ENCODE measurements at places on chromosomes 12 and 14. TPM values are rescaled to one million over a fixed set of nuclear protein-coding genes. Genes with fewer than 3 reads are reported as not detected.

Gene LALBA
- not detected for total RNA-seq

Gene TMEM52B
- total RNA-seq: not detected

Gene MYH6
- not detected for total RNA-seq

Gene TDP1
- 26.8 TPM for total RNA-seq

Gene AQP6
- total RNA-seq: 0.03 TPM

Gene IL22
- total RNA-seq: not detected

Gene SLC4A8
- 0.95 TPM for total RNA-seq

Gene KIF26A
- total RNA-seq: 2.0 TPM

Gene NOS1
- total RNA-seq: 1.8 TPM

Gene OR4E2
- not detected for total RNA-seq

Gene FGF23
- not detected for total RNA-seq

Gene SERPINA12
- not detected for total RNA-seq

Gene SLCO1B1
- total RNA-seq: not detected

Gene PRPH
- total RNA-seq: not detected

Gene LRFN5
- total RNA-seq: not detected

Gene LTB4R2
- 12.8 TPM for total RNA-seq

Gene WNT1
- not detected for total RNA-seq

Gene SYNE3
- 7.7 TPM for total RNA-seq

Gene TUNAR
- not detected for total RNA-seq

Gene DNAH10
- total RNA-seq: 0.04 TPM

Gene LTBP2
- total RNA-seq: 78.2 TPM

Gene NTF3
- not detected for total RNA-seq

Gene FBLN5
- total RNA-seq: 0.28 TPM

All from foreskin keratinocyte (primary cell).